ENCODE measurements at places on chromosomes 6 and 20.

DNA sequence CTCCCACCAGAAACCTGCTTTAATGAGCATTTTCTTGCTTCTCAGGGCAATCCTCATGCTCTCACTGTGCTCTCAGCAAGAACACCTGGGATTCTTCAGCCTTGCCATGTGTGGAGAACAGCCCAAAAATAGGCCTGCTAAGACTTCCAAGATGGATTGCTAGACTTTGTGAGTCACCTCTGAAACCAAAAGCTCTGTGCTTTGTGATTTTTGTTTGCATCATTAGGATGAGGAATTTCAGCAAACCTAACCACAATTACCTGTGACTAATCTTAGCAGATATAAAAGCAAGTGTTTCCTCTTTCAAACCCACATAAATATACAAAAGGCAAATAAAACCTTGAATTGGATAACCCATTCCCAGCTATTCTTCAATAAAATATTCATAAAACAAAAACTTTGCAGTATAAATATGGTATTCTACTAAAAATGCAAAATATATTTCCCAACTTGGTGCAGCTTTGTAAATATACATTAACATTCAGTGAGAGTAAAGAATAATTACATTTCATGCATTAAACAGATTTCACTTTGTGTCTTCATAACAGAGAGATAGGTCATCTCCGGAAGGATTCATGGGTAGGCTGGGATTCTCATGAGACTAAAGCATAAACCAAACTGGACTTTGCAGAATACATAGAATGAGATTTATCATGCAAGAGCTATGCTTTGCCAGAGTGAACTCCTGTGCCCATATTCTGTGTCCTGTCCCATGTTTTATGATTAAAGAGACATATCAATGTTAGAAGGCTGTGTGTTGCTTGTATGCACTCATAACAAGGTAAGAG lies 33.5 kb downstream of the TPBG start:
- DNase-seq, result no peak

DNA sequence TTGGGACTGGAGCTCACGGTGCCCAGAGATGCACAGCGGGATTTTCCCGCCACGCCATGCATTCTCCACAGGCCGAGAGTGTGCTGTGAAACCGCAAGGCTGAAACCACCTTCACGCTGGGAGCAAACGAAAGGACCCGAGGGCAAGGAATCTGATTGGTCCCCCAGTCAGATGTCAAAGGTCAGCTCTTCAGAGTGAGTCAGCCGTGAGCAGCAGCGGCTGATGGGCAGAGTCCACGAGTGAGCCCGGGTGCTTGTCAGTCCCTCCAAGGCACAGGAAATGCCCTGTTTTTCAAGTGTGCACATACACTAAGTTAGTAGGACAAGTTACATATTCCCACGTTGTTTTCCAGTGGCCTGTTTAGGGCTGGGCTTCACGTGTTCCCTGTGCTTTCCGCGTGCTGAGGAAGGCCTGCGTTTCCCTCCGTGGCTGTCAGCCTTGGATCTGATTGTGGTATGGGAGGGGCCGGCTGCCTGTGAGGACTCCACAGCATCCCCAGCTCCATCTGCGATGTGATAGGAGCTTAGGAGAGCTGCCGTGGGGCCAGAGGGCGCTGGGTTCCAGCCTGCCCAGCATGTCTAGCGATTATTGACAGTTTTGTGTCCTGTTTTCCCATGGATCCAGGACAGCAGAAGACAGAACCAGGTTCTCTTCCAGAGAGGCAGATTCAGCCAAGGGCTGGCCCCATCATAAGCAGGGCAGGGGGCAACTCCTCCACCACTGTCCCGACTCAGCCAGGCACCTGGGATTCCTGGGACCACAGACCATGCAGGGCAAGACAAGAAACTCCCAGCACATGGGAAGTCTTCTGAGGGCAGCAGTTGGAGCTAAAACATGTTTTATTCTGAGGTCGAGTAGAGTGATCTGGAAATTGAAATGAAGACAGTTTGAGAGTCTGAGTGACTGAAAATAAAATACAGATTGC lies 38.2 kb upstream of the FRMD1 start:
- DNase-seq, result no peak

DNA sequence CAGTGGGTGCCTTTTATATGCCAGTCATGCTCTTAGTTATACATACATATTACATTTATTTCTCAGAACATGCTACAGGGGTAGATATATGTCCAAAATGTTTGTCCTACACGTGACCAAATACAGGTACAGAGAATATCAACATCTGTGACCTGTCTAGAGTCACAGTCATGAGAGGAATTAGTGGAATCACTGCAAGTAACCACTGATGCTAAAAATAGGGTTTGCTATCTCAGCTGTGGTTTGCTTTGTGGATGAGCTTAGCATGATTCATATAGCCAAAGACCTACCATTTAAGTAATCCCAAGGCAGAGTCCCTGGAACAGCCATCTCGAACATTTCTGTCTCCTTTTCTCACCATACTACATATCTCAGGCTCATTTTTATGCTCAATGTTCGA lies 32.3 kb downstream of the GSTA3 start:
- no peak for DNase-seq

DNA sequence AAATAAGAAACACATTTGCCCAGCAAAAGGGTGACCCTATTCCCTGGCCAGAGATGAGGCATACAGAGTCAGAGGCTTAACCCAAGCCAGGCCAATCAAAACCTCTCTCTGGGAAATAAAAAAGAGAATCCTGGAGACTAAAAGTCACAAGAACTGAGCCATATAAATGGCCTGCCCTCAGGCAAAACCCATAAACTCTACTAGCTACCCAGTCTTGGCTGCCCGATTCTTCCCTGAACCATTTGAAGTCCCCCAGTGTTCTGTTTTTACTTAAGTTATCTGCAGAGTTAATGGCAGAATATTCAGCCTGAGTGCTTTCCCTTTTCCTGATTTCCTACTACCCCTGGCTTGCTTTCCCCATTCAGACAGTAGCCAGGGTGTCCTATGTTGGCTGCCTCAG lies 13.9 kb downstream of the KCNK15 start:
- no peak for DNase-seq

- no peak for DNase-seq
These were observed 87.0 kb downstream of the OR2B2 start for GRCh38 chr6:27825025-27825793.

Measured in NCI-H1105 (cell line).